Right cardiac atrium (tissue), 5 donors: ENCODE measurements at places on chromosomes 2 and 18. TPM values are rescaled to one million over a fixed set of nuclear protein-coding genes. Genes with fewer than 3 reads are reported as not detected.
A peak's percentile ranks its signal among the peaks of the same experiment; 100 is the strongest.

DNA sequence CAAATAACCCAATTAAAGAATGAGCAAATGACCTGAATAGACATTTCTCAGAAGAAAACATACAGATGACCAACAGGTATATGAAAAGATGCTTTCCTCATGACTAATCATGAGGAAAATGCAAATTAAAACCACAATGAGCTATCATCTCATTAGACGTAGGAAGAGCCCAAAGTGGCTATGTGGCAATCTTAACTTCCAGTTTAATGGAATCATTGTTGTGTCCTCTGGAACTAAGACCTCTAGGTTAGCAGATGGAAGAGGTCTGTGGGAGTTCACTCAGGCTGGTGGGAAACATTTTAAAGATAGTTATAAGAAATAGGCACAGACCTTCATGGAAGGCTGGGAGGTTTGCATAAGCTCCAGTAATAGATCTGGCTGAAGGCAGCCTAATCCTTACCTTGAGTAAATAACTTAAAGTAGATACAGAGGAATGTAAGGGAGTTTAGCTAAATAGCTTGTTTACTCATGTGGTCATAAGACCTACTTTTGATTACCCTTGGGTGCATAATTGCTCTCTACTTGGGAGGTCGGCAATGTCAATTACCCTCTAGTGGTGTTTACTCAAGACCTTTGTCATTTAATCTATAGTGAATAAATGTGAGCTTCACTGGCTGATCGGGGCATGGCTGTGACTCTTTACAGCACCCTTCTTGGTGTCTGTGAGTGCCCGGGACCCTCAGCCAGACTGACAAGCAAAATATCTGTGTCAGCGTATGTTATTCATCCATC is 119.0 kb downstream of the GULP1 start:
- DNase-seq, result no peak

GRCh38 chr2:191699341-191699945 is 21.5 kb downstream of the NABP1 start:
- DNase-seq, result no peak

DNA sequence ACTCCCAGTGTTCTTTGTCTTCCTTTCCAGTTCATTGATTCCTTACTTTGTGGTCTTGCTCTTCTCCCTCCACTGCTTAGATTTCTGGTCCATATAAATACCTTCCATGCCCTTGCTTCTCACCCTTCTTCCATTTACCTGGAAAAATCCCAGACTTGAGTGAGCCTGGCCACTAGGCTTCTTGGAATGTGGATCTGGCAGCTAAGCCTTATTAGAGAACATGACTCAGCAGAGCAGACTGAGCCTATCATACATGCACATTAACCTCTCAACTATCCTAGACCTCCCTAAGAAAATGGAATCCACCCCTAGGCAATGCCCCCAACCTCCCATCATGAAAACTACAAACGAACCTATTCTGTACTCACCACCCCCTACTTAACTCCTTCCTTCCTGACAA is 127.7 kb downstream of the RHBDD1 start:
- DNase-seq, result no peak

- DNase-seq, result no peak
These were observed 85.6 kb upstream of the ETAA1 start for GRCh38 chr2:67311536-67311935.

DNA sequence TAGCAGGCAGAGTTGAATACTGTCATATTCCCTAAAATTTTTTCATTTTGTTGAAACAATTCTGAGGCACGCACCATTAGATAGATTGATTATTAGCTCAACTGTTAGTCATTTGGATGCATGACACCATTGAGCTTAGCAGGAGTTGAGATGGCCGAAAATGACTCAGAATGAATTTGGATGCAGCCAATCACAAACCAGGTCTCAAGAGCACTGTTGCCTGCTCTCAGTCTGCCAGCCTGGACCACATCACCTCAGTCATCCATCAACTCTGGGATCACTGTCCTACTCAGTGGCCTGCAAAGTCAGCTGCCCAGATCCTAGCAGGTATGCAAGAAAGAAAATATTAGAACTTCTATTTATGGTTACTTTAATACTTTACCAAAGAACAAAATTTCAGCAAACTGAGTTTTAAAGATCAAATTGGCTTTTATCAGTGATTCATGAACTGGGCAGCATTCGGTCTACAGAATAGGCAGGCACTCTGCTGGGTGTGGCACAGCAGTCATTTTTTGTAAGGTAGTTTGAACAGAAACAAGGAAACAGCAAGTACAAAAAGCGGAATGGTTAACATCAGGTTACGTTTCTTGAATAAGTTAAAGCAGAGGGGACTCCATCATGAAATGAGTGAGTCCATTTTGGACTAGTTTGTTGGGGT is 152.7 kb upstream of the ARHGAP28 start:
- no peak for DNase-seq

DNA sequence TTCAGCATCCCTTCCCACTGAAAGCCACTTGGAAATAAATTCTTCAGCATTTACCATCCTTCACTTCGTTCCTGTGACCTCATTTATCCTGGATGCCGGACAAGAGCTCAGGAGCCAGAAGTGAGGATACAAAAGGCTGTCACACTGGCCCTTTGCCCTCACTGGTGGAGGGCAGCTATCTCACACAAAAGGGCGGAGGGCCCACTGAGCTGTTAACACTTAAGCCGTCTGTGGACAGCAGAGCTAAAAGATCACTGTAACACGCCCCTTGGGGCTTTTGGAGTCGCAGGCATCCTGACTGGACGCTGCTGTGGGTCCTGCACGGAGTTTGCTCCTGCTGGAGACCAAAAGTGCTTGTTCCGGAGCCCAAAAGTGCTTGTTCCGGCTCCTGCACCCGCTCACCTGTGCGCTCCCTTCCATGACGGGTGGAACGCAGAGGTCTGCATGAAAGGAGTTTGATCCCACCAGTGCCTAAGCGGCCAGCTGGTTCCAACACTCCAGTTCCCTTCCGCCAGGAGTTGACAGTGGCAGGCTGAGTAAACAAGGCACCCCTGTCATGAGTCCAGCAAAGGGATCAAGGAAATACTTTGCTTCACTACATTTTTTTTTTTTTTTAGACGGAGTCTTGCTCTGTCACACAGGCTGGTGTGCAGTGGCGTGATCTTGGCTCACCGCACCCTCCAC is 572.0 kb upstream of the LINC00305 start:
- DNase-seq, result peak; percentile 12

- no peak for DNase-seq
These were observed 8.2 kb upstream of the SPOPL start for GRCh38 chr2:138493334-138493733.

DNA sequence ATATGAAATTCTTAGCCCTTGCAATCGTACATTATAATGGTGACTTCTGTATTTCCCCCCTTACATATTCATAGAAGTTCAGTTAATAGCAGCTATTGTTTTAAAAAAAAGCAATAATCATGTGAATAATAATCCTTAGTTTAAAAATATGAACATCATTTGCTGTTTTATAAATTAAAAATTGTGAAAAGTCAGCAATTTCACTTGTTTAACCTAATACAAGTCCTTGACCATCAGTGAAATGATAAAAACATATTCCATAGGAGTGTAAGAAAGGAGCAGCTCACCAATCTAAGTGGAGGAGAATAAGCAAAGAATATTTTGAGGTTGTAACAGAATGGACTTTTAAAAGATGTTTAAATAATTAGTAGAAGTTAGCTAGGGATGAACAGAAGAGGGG is 650.2 kb downstream of the SUCLG1 start:
- DNase-seq, result no peak

- no peak for DNase-seq
These were observed 21.7 kb downstream of the ADD2 start for GRCh38 chr2:70746094-70746974.

DNA sequence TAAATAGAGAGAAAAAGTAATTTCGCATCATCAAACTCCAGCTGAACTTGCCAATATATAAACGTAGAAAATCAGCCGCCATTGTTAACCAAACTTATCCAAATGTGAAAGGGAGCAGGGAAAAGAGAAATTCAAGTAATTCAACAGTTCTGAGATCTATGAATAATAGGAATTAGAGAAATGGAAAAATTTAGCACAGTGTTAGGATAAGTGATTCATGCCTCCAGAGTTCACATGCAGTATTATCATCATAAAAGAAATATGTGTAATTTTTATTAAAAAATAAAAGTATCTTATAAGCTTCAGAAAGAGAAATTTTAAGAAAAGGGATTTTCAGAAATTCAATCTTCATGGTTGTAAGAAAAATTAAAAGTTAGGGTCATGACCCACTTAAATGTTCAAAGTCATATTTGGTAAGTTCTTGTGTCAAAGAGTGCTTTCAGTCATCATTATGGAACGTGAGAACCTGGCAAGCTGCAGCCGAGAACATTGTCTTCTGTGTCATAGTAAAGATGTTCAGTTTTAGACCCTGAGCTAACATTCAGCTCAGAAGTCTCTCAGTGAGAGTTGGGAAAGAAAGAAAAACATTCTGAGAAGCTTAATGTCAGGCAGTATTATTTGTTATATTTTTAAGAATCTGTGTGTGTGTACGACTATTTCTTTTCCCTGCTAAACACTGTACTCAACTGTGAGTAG is 414.3 kb upstream of the RGPD4 start:
- DNase-seq, result no peak

EVX2 gene
- not detected for total RNA-seq

CHRND gene
- total RNA-seq, result not detected

DCDC2C gene
- total RNA-seq, result not detected

CFAP221 gene
- 3.7 TPM for total RNA-seq

OSBPL6 gene
- total RNA-seq, result 7.2 TPM
